Stomach (tissue), 19 donors: ENCODE measurements at places on chromosomes 3 and 15. TPM values are rescaled to one million over a fixed set of nuclear protein-coding genes. Genes with fewer than 3 reads are reported as not detected.

DNA sequence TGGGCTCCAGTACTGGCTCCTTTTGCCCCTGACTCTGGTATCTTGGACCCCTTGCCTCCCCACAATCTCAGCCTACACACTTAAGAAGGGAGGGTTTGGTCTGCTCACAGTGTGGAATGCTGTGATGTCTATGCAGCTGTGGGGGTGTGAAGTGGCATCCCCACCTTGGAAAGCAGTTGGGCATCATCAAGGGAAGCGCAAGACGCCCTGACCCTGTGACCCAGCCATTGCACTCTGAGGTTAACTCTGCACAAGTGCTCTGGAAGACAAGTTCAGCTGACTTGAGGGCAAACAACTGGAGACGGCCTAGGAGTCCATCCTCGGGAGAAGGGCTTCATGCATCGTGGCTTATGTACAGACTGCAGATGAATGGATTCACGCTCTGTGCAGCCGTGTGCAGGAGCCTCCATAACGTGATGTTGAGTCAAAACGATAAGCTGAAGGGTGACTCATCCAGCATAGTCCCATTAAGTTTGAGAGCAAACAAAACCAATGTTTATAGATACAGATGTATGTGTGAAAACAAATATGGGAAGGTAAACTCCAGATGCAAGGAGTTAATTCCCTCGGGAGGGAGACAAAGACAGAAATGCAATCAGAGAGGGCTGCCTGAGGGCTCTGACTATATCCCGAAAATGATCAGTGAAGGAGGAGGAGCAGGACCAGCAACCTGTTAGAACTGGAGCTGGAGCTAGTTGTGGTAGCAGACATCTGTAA, 86.8 kb downstream of the LSM3 start:
- H3K4me3 ChIP-seq = no peak overlapping the region
- H3K27ac ChIP-seq = no peak overlapping the region
- peaks cover 3% of the 10 kb centered on the region for H3K27me3 ChIP-seq
- DNase-seq = no peak

GRCh38 chr3:17287006-17287689, 402.4 kb downstream of the PLCL2 start:
- no peak overlapping the region for H3K27ac ChIP-seq
- no peaks in the 10 kb centered on the region for H3K4me1 ChIP-seq
- no peak overlapping the region for H3K4me3 ChIP-seq
- H3K27me3 ChIP-seq = no peaks in the 10 kb centered on the region
- H3K36me3 ChIP-seq = no peaks in the 10 kb centered on the region

DNA sequence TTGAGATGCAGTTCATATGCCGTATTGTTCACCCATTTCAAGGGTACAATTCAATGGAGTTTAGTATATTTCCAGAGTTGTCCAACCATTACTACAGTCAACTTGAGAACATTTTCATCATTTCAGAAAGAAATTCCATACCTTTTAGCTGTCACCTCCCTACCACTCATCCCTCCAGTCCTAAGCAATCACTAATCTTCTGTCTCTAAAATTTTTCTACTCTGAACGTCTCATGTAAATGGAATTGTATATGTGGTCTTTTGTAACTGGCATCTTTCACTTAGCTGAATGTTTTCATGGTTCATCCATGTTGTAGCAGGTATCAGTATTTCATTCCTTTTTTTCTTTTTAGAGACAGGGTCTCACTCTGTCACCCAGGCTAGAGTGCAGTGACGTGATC, 51.1 kb downstream of the CMTM7 start:
- H3K4me1 ChIP-seq = no peaks in the 10 kb centered on the region
- peaks cover 6% of the 10 kb centered on the region for H3K36me3 ChIP-seq
- H3K27me3 ChIP-seq = no peaks in the 10 kb centered on the region
- H3K4me3 ChIP-seq = no peak overlapping the region
- H3K27ac ChIP-seq = no peak overlapping the region
- DNase-seq = no peak

GRCh38 chr3:96007650-96008195, 806.7 kb upstream of the EPHA6 start:
- no peak overlapping the region for H3K4me3 ChIP-seq
- H3K36me3 ChIP-seq = no peaks in the 10 kb centered on the region
- H3K27me3 ChIP-seq = no peaks in the 10 kb centered on the region
- no peak overlapping the region for H3K27ac ChIP-seq
- DNase-seq = no peak

SLITRK3 gene
- not detected for polyA plus RNA-seq

FAN1 gene
- polyA plus RNA-seq = 9.4 TPM

ACP3 gene
- 8.3 TPM for polyA plus RNA-seq

DNA sequence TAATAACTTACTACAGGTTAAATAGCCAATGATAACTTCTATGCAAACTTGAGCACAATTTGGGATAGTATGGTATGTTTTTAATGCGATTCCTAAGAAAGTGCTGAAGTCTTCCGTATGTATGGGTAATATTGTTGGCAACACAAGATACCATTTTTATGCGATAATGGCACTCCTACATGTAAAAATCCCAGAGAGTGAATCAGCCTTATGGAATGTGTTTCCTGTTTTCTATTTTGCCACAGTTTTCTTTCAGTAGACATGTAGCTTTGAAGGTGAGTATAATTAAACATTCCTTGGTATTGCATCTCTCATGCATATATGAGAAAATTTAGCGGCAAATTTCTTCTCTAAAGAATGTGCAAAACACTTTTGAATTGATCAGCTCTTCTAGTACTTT, 396.8 kb upstream of the AZI2 start:
- H3K36me3 ChIP-seq = no peaks in the 10 kb centered on the region
- peaks cover 7% of the 10 kb centered on the region for H3K4me1 ChIP-seq
- H3K27me3 ChIP-seq = no peaks in the 10 kb centered on the region

- no peak overlapping the region for H3K27ac ChIP-seq
- no peaks in the 10 kb centered on the region for H3K27me3 ChIP-seq
- H3K4me1 ChIP-seq = no peaks in the 10 kb centered on the region
- H3K4me3 ChIP-seq = no peak overlapping the region
- DNase-seq = no peak
These were observed 17.1 kb upstream of the CNTN3 start for GRCh38 chr3:74631351-74632140.

DNA sequence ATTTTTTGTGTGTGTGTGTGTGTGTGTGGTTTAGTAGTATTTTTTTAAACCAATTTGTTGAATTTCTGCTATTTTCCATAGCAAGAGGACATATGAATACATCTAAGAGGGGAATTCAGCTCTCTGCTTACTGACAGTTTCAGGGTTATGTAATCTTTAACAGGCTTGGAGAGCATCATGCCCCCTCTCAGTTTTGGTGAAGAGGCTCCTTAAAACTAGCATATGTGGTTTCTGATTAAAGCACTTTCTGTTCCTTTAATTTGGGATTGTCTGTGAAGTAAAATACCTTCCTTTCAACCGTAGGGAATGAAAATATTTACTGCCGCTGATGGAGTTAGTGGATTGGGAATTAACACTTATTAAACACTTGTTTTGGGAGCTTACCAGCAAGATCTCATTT, 19.4 kb upstream of the NFKBIZ start:
- peaks cover 61% of the 10 kb centered on the region for H3K4me1 ChIP-seq
- no peaks in the 10 kb centered on the region for H3K27me3 ChIP-seq
- no peak for DNase-seq
- H3K36me3 ChIP-seq = no peaks in the 10 kb centered on the region

SCN5A gene
- polyA plus RNA-seq = 0.05 TPM

DNA sequence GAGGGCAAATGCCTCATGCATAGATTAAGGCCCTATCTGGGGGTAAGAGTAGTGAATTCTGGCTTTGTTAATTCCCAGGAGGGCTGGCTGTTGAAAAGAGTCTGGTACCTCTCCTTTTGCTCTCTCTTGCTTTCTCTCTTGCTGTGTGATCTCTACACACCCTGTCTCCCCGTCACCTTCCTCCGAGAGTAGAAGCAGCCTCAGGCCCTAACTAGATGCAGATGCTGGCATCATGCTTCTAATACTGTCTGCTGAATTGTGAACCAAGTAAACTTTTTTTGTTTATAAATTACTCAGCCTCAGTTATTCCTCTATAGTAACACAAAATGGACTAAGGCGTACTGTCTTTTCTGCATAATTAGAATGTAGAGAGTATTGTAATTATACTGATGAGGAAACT, 908.1 kb downstream of the DIPK2A start:
- no peak for DNase-seq
- no peak overlapping the region for H3K27ac ChIP-seq
- H3K4me3 ChIP-seq = no peak overlapping the region

GRCh38 chr15:89776274-89777072, at the start of gene MESP2:
MESP2 (plus strand) TSS chr15:89776332; CDS start chr15:89776358, 26 bp downstream.
- H3K4me3 ChIP-seq = peak within 1 kb of the TSS; percentile 35
- peak within 1 kb of the TSS; percentile 47 for H3K27ac ChIP-seq
- peak; percentile 95 for DNase-seq
- H3K27me3 ChIP-seq = no peaks in the 10 kb centered on the region
- H3K36me3 ChIP-seq = no peaks in the 10 kb centered on the region
- peaks cover 16% of the 10 kb centered on the region for H3K4me1 ChIP-seq

SLC51A gene
- polyA plus RNA-seq = not detected

DNA sequence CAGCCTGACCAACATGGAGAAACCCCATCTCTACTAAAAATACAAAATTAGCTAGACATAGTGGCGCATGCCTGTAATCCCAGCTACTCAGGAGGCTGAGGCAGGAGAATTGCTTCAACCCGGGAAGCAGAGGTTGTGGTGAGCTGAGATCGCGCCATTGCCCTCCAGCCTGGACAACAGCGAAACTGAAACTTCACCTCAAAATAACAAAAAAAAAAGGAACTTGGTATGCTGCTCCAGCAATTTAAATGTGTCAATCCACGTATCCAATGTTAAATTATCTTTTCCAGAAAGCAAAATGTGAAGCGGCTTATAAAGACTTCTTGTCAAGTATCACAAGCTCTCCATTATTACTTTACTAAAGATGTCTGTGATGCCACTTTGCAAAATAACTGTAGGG, 9.9 kb upstream of the ARIH1 start:
- H3K27ac ChIP-seq = no peak overlapping the region
- H3K4me3 ChIP-seq = no peak overlapping the region

BFSP2 gene
- polyA plus RNA-seq = 0.68 TPM

PFN2 gene
- 40.6 TPM for polyA plus RNA-seq

SPTSSB gene
- polyA plus RNA-seq = 86.3 TPM

NDN gene
- 23.0 TPM for polyA plus RNA-seq

DNA sequence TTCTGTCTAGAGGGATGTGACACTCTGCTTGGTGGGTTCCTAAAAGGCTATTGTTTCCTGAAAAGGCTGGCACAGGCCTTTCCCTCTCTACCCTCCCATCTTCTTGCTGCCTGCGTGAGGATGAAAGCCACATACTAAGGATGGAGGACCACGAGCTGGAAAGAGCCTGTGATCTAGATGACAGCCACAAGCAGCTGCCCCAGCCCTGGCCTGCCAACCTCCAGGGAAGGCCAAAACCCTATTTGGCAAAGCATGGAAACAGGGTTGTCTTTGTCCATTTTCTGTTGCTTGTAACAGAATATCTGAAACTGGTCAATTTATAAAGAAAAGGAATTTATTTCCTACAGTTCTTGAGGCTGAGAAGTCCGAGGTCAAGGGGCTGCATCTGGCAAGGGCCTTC, 144.5 kb downstream of the FBLN2 start:
- H3K36me3 ChIP-seq = no peaks in the 10 kb centered on the region
- H3K4me3 ChIP-seq = no peak overlapping the region
- H3K4me1 ChIP-seq = no peaks in the 10 kb centered on the region
- DNase-seq = no peak
- H3K27ac ChIP-seq = no peak overlapping the region

DNA sequence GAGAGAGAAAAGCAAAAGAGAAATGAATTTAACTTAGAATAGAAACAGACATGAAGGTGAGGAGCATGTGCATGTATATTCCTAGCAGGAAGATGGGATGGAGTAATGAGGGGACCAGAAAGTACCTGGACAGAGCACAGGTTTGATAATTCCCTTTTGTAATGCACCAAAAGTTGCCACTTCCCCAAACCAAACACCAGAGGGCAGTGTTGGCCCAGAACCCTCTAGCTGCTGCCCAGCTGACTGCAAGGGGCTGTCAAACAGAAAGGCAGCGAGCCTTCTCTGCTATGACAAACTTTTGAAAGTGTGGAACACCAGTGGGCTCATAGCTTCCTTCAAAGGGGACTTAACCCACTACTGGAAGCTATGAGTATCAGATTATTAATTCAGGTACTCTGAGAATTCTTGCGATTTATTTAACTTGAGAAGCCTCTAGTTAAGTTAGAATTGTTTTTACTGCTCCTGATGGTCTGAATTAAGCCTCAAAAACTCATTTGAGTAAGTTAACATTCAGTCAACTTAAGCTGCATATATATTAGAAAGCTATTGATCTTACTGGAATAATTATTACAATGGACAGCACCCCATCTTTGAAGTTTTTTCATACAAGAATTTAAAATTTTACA, 234.9 kb downstream of the NEK10 start:
- H3K4me1 ChIP-seq = no peaks in the 10 kb centered on the region
- peak; percentile 90 for DNase-seq
- no peaks in the 10 kb centered on the region for H3K36me3 ChIP-seq
- no peak overlapping the region for H3K4me3 ChIP-seq

DNAH12 gene
- not detected for polyA plus RNA-seq

DNA sequence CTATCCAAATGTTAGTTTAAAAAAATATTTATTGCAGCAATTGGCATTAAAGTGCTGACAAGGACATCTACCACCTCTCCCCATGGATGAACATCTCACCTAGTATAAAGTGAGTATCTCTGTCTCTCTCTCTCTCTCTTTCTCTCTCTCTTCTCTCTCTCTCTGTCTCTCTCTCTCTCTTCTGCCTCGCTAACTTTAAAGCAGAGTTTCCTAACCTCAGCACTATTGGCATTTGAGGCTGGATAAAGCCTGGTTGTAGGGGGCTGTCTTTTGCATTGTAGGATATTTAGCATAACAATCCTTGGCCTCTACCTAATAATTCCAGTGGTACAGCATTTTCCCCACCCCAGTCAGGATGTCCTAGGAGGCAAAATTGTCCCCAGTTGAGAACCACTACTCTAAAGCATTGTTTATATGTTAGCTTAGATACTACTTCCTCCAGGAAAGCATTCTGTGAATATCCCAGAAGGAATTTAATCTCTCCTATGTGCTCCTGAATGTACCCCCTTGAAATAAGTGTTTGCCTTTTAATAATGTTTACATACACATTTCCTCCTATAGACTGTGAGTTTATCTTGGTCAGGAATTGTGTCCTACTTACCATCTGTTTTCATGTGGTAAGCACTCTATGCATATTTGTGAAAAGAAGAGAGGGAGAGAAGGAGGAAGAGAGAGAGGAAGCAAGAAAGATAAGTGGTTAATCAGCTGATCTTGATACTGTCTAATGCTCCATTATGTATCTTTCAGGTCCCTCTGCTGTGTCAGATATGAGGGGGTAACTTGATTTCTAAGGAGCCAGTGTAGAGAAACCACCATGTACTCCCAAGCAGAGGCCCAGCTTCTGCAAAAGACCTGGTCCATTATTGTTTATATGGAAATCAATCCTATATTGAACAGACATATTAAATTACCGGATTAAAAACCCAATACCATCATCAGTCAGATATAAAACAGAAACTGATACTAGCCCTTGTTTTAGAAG, 346.6 kb downstream of the RBMS3 start:
- H3K4me3 ChIP-seq = no peak overlapping the region
- H3K27ac ChIP-seq = no peak overlapping the region
- DNase-seq = no peak
- no peaks in the 10 kb centered on the region for H3K4me1 ChIP-seq
- H3K27me3 ChIP-seq = no peaks in the 10 kb centered on the region
